ENCODE measurements at places on chromosomes 6 and 20.

DNA sequence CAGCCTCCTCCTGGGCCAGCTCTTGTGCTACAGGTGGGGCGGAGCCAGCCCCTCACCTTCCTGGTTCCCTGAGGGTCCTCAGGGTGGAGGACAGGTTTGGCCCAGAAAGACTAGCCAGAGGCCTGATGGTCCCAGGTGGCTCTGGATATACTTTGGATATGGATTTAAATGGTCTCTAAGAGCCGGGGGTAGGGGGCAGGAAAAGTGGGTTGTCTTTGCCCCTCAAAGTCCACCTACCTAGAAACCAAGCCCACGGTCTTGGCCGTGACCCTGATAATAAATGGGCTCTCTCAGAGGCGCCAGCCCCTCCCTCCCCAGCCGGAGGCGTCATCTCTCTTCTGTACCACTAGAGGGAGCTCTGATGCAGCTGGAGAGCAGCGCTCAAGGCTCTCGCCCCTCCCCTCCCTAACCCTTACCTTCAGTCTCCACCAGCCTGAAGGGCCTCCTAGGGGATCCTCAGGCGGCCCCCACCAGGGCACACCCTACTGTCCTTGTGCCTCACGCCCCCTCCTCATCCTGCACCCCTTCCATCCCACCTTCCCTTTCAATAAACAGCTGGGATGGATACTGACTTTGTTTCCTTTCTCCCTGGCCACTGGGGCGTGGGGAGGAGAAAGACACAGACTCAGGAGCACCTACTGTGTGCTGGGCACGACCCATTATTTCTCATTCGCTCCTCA, 7.5 kb downstream of the NRSN2 start:
- DNase-seq = peak; percentile 77

DNA sequence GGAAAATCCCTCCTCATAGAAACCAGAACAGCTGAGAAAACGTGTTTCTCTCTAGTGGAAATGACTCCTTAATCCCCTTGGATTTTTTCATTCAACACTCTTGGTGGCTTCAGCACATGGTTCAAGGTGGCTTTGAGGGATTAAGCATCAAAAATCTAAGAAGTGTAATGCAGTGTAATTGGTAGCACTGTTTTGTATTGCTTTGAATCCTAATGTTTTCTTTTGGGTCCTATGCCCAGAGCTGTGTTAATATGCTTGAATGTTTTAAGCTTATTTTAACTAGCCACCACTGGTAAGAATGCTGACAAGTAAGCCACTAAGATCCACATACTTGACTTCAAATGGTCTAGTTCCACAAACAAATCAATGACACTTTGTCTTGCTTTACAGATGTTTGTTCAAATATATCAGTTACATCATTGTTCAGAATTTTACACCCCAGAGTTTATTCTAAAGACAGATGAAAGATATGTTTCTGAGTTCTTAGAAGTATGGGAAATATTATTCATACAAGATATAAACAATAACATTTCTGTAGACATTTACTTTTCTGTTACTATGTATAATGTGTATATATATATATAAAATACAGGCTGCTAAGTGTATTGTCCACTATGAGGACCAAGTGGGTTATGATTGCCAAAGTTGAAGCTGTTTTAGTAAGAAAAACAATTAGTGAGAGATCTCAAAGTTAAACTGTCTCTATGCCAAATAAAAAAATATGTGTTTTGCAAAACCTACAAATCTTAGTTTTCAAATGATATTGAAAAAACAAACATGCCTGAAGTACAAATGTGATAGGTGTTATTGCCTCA, 220.8 kb downstream of the OGFRL1 start:
- no peak for DNase-seq

GRCh38 chr20:57397693-57398108, 6.5 kb downstream of the RBM38 start:
- DNase-seq = peak; percentile 68

- DNase-seq = no peak
These were observed 22.1 kb upstream of the CDKN1A start for GRCh38 chr6:36656441-36656840.

GRCh38 chr6:26230351-26230750, 134.6 kb upstream of the BTN3A2 start:
- no peak for DNase-seq

DNA sequence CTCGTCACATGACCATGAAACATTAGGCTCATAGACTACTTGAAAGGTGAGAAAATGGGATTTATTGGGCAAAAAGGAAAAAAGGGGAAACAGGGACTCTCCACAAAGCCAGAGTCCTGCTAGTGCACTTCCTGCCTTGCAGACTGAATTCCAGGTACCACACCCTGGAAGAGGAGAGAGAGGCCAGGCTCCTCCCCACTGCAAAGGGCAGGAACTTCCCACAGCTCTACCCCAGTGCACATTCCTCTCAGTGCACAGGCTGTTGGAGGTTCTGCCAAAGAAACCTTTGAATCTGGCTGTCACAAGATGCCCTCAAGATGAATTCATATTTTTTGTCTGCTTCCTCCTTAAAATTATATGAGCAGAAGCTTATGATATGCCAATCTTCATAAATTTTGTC, 920.4 kb upstream of the GJE1 start:
- DNase-seq = no peak

- DNase-seq = peak; percentile 26
These were observed 29.8 kb upstream of the MRPS18A start for GRCh38 chr6:43717389-43717788.

GRCh38 chr6:12289365-12289919, 719 bp upstream of the EDN1 start:
- peak; percentile 58 for DNase-seq

GRCh38 chr6:70864401-70864800, 92.5 kb downstream of the B3GAT2 start:
- no peak for DNase-seq

- peak; percentile 44 for DNase-seq
These were observed 3.9 kb downstream of the LAMA5 start for GRCh38 chr20:62362991-62363919.

GRCh38 chr20:32352121-32352720, 5.9 kb upstream of the ASXL1 start:
- DNase-seq = no peak

DNA sequence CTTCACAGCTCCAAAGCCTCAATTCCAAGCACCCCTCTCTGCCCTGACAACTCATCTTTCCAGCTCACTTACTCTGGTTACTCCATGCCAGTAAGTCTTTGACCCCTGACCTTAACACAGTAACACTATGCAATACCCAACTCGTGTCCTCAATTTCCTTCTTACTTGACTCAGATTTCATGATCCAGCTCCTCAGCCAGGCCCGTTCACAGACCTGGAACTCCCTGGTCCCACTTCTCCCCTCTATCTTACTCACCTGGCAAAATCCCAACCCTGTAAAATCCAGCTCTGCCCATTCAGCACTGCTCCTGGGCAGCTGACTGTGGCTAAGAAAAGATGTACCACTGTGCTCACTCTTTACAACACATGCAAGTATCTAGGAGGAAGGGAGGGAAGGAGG, 7.9 kb downstream of the GNL1 start:
- DNase-seq = no peak

- DNase-seq = peak; percentile 62
These were observed 197.5 kb upstream of the SULF2 start for GRCh38 chr20:47982574-47983360.

DNA sequence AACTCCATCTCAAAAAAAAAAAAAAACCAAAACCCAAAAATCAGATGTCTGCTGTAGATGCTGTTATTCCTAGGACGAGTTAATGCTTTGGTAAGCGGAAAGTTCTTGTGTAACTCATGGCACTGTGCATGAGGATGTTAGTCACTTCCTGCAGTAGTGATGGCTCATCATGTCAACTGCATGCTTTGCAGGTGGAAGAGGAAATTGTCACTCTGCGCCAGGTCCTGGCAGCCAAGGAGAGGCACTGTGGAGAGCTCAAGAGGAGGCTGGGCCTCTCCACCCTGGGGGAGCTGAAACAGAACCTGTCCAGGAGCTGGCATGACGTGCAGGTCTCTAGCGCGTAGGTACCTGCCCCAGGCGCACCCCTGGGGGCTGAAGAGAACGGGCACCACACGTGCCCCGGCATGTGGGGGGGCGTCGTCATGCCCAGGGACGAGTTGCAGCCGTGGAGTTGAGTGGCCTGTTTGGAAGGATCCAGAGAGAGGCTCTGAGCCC, 8.5 kb downstream of the TPD52L2 start:
- no peak for DNase-seq

- DNase-seq = no peak
These were observed 37.0 kb upstream of the PKHD1 start for GRCh38 chr6:52124126-52125121.

DNA sequence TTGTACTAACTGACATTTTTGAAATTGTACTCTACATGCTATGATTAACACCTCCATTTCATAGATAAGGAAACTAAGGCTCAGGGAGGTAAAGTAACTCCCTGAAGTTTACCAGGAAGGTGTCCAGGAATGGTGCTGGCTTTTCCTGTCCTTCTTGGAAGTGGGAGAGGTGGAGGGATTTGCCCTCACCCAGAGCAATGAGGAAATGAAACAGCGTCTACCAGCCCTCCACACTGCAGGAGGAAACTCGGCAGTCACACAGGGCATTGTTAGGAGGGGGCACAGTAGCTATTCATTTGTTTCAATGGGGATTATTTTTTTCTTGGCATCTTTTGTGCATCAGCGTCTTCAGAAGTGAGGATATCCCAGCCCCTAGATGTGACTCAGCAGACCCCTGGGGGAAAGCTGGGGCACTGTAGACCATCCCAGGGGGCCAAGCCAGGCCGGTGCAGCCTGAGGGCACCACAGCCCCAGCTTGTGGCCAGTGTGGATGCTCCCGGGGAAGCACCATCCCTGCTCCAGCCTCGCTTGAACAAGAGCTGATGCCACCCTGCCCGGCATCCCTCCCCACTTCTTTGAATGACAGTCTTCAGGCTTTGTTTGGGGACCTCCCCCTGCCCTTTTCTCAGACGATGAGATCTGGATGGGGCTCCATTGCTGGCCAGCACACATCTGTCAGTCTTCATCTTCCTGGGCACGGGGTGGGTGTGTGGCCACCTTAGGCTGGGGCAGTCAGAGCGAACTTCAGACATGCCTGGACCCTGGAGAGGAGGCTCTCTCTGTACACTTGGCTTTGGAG, 224.4 kb upstream of the PMEPA1 start:
- DNase-seq = no peak

DNA sequence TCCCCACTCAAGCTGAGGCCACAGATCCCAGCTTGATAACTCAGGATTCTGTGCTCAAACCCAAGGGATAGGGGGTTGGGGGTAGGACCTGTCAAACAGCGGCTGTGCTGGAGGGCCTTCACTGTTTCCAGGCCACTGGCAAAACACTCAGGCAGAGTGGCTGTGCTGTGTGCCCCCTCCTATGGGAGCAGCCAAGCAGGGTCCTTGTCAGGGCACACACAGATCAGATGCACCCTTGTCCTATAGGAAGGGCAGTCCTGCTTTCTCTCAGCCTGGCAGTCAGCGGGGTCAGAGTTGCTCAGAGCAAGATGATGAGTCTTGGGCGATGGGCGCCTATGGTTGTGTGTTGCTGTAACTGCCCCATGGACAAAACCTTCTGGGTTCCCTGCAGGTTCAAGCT, 554.8 kb downstream of the TBC1D32 start:
- DNase-seq = no peak

DNA sequence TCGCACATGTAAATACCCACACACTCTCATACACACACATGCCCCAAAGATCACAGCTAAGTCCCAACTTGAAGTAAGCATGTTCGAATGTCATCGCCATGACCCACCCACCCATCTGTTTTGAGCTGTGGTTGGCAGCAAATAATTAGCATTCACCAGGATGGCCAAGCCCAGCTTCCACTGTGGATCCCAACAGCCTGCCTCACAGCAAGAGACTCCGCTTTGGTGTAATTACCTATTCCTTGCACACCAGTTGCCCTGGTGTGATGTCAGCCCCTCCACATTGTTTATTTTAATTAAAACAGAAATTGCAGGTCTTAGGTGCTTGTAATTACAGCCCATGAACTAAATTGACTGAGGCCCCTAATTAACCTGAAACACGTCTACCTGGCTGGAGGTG, 81.1 kb downstream of the MAFB start:
- no peak for DNase-seq

DNA sequence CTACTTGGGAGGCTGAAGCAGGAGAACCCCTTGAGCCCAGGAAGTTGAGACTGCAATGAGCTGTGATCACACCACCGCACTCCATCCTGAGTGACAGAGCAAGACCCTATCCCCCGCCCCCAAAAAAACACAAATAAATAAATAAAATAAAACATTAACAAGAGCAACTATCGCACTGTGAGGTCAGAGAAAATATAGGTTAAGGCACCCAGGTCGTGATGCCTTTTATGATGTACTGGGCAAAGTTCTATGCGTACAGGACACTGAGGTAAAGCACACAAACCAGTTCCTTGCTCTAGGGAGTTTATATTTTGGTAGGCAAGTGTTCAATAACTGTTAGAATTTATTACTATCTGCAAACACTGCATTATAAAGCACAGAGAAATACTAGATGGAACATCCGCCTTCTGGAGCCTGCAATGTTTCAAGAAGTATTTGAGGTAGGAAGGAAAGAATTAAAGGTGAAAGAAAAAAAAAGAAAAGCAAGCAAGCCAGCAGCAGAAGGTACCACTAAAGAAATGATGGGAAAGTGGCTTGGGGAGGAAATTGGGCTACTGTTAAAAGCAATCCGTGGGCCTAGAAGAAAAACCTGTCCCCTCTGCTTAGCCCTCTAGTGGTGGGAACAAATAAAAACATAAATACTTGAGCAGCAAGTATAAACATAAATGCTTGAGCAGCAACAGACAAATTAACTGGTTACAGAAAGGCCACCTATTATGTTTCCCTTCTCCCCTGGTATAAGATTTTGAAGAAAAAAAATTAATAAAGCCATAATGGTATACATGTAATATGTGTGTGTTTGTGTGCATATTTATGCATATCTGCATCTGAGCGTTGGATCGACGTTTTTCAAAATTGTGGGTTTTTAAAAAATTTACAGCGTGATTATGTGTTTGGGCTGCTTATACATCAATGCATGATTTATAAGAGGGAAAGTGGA, 128.0 kb downstream of the PHACTR1 start:
- no peak for DNase-seq
